ENCODE measurements at places on chromosomes 12 and 14.

DNA sequence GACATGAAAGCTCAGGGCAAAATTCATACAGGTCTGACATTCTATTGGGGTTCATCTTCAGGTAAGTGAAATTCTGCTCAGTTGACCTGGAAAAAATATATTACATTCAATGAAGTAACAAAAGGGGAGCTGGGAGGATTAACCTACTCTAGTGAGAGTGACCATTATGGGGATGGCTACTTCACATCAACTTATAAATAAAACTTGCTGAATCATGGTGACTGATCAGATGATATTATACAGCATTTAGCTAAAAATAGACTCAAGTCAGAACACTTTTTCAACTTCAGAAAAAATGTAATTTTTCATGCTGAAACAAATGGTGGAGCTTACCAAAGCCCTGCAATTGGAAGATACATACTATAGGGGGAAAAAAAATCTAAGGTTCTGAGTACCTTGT, 800.2 kb downstream of the FSCB start:
- no peak for DNase-seq

DNA sequence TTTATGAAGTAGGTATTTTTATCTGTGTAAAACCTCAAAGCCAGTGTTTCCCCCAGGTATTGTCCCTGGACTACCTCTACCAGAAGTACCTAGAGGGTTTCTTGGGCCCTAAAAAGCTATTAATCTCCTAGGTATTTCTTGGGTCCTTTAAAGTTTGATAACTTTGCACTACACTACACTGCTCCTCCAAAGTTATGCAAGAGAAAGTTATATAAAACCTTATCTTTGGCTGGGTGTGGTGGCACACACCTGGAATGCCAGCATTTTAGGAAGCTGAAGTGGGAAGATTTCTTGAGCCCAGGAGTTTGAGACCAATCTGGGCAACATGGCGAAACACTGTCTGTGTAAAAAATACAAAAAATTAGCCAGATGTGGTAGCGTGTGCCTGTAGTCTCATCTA, 34.9 kb downstream of the PTPN21 start:
- DNase-seq: no peak

DNA sequence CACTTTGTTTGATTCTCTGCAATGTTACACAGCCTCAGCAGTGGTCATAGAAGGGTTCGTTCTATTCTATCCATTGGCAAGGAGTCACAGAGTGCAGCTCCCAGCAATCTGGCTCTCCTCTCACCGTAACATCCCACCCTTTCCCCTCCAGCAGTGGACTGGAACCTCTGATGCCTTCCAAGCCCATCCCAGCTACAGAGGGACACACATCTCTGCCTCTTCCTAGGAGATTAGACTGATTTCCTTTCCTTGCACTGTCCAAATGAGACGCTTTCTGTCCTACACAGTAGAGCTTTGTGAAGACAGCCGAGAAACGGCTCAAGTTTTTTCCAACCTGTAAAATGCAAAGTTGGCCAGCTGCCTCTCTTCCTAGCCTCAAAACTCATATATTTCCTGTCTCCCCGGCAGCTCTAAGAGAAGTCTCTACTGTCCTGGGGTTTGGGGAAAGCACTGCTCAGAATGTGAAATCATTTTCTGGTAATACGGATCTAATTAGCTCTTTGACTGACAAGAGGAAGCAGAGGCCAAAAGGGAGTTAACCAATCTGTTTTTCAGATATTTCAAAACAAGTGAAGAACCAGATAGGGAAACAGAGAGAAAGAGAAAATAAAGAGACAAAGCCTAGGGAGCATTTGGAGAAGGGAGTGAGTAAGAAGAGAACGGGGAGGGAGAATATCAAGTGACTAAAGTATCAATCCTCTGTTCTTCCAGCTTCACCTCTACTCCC, 516 bp downstream of the NINJ2 start:
- DNase-seq: no peak

DNA sequence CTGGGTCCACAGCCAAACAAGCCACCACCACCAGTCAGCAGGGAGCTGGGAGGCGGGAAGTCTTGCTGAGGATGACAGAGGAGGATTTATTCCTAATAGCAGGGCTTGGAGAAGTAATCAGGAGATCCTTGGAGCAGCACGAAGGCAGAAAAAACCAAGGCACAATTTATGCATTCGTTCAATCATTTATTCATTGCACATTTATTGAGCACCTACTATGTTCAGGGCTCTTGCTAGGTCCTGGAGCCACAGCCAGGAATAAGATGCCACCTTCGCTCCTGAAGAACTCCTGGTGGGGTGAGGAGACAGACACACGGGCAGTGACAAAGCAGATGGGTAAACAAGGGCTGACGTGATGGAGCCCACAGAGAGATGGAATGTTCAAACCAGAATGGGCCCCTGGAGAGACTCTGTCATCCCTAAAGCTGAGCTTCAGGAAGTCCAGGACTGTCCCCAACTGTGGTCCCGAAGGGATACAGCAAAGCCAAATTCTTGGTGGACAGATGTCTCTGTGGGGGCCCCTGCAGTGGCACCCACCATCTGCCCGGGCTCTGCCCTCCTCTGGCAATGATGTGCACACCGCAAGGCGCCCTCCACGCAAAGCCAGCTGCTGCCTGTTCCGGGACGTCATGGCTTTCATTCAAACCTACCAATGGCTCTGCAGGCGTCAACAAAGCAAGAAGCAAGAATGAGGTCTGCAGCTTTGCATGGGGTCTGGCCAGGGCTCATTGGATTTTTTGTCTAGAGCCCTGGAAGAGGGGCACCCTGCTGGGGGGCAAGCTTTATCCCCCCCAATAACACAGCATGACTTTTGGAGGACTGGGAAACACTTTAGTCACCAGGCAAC, 3.0 kb upstream of the TESC start:
- DNase-seq: no peak

- no peak for DNase-seq
Measured at GRCh38 chr12:53381731-53382630, 2.0 kb downstream of the SP1 start.

DNA sequence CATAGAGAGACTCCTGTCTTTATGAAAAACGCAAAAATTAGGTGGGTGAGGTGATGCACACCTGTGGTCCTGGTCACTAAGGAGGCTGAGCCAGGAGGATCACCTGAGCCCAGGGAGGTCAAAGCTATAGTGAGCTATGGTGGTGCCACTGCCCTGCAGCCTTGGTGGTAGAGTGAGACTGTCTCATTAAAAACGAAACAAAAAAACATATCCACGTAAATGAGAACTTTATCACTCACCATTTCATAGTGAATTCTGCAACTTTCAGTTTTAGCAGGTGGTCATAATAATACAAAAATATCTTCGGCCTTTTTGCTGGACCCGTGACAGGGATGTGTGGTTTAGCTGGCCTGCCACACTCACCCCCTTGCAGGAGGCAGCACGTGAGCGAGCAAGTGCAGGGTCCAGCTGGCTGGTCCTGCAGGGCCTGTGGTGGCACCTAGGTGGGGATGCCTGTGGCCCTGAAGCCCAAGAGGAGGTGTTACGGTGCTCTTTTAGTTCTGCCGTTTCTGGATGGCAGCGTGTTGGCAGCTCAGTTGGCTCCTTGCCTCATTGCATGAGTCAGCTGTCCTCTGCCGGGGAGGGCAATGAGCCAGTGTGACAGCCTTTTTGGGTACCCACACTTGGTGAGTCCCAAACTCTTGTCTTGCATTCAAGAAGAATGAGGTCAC, 1330.7 kb upstream of the TMEM132C start:
- DNase-seq: no peak

- no peak for DNase-seq
Measured at GRCh38 chr12:108955225-108955835, 65.5 kb downstream of the SVOP start.

- DNase-seq: no peak
Measured at GRCh38 chr14:24286996-24287395, 12.6 kb downstream of the DHRS1 start.

DNA sequence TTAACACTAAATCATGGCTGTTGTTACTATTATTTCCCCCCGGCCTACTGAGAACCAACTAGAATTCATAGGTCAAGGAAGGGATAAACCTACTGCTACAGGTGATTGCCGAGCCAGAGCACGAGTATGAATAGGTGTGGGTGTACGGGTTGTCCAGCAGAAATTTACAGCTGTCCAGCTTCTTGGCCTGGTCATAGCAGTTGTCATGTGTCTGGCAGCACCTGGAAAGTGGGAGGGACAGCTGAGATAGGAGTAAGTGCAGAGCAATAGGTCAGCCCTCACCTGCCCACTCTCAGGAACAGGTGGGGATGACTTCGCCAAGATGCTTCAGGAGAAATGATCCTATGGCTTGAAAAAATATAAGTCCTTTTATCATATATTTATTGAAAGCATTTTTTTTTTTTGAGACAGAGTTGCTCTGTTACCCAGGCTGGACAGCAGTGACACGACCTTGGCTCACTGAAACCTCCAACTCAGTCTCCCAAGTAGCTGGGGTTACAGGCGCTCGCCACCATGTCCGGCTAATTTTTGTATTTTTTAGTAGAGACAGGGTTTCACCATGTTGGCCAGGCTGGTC, 2.6 kb downstream of the PLA2G1B start:
- no peak for DNase-seq

- DNase-seq: no peak
Measured at GRCh38 chr12:3490895-3491144, 183 bp upstream of the PRMT8 start.

DNA sequence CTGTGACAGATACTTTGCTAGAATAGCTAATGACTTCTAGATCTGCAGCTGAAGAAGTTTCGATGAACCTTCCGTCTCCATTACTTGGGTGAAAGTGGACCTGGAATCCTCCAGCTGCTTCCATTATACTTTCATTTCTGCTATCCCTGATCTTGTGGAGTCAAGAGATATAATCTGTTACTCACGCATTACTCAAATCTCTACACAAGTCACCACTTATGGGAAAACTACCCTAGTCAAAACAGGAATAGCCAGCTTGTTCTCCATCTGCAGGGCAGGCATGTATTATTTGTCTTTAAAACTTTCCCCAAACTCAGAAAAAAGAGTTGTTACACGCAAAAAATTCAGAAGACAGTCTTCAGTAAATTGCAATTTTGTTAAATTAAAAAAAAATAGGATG, 2.8 kb upstream of the KTN1 start:
- DNase-seq: no peak

DNA sequence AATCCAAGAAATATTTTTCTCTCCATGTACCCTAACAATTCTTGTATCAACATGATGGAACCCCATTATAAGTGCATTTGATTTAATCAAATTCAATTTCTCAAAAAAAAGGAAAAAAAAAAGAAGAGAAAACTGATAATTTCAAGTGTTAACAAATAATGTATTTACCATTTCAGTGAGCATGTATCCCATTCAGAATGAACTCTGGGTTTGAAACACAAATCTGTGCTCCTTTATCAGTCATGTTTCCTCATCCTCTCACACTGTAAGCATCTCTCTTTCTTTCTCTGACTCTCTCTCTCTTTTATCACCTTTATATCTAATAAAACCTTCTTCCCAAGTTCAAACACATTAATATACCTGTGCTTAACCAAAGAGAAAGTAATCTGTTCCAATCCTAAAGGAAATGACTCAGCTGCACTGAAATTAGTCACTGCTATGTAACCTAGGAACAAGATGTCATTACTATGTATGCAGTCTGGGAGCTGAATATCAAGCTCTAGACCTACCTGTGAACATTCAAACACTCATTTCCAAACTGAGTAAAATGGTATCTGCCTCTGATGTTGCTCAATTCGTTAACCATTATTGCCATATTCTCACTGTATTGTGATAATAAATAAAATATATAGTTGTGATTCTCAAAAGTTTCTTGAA, 135.0 kb upstream of the LRIG3 start:
- DNase-seq: no peak

DNA sequence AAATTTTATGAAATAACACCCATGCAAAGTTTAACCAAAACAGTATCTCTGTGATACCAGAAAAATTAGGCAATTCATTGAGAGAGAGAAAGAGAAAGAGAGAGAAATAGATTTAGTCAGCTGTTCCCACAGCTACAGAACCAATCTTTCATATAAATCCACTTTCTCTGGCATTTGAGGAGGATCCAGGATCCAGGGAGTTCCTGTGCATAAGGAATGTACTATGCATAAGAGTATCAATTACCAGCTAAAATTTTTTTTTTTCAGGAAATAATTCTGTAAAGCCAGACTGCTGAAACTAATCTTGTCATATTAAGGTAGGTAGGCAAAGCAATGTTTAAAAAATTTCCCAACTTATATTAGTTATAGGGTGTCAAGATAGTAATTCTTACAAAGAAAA, 133.7 kb downstream of the FLRT2 start:
- no peak for DNase-seq

- DNase-seq: no peak
Measured at GRCh38 chr12:49584591-49584990, 16.6 kb upstream of the MCRS1 start.

GRCh38 chr14:94481468-94482131, 5.6 kb upstream of the SERPINA9 start:
- DNase-seq: no peak

DNA sequence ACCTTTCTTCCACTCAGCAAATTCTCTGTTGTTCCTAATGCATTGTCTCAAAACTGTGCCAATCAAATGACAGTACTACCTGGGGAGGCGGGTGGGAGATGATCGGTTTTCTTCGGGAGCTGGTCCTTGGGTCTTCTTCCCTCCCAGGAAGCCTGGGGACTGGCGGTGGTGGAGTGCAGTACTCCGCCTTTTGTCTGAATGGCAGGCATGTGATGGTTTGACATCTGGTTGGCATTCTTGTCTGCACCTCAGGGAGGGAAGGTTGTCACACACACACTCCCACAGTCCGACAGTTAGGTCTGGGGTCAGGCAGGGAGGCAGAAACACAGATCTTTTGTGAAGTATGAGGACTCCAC, 114.8 kb downstream of the SNAPC1 start:
- no peak for DNase-seq

GRCh38 chr12:44053549-44054127, 217.8 kb downstream of the TMEM117 start:
- no peak for DNase-seq

GRCh38 chr12:21546716-21547115, 20.6 kb downstream of the SPX start:
- DNase-seq: no peak

DNA sequence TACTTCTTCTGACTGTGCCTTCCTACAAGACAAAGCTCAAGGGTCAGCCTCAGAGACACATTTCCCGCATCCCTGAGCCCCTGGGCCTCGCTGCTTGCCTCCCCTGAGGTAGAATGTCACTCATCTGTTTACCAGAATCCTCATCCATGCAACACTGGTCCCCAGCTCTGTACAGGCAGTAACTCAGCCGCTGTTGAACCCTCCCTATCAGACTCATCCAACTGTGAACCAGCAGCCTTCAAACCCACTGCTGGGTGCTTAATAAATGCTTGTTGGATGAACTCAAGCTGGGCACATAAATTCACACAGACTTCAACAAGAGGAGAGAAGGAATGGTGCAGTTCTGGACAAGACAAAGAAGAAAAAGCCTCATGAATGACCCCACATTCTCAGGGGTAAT, 6.1 kb downstream of the NT5DC3 start:
- no peak for DNase-seq

- DNase-seq: no peak
Measured at GRCh38 chr12:47131011-47131410, 51.3 kb upstream of the AMIGO2 start.

GRCh38 chr12:24025153-24025798, 75.8 kb upstream of the SOX5 start:
- no peak for DNase-seq

GRCh38 chr12:105336411-105336810, 5.9 kb downstream of the C12orf75 start:
- DNase-seq: no peak

Measured in stimulated activated CD8-positive, alpha-beta memory T cell treated with anti-CD3 and anti-CD28 coated beads, Interleukin-4, amount 100 ng/mL, for 1 hour (primary cell).